COLO829 (cell line): ENCODE measurements at places on chromosomes 12 and 14.

DNA sequence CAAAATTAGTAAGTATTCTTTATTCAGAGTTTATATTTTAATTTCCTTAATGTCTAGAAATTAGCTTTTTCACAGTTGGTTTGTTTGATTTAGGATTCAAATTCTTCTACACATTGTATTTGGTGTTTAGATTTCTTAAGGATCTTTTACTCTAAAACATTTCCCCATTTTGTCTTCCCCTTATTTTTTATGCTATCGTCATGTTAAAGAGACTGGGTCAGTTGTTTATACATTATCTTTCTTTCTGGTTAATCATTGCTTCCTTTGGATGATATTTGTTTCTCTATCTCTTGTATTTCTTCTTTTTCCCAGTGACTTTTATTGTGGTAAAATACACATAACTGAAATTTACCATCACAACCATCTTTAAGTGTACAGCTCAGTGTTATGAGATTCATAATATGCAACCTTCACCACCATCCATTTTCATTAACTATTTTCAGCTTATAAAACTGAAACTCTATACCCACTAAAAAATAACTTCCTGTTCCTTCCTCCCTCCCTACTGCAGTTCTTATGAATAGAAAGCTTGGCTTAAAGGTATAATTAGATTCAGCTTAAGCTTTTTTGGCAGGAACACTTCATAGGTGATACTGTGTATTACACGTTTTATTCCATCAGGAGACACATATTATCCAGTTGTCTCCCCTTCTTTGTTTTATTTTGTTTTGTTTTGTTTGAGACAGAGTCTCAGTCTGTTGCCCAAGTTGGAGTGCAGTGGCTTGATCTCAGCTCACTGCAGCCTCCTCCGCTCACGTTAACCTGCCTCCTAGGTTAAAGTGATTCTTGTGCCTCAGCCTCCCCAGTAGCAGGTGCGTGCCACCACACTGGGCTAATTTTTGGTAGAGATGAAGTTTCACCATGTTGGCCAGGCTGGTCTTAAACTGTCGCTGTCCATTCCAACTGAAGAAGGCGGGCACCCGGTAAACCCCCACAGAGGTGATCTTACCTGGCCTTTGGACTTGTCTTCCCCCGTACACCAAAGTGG lies 45.0 kb downstream of the NOPCHAP1 start:
- DNase-seq, result no peak

DNA sequence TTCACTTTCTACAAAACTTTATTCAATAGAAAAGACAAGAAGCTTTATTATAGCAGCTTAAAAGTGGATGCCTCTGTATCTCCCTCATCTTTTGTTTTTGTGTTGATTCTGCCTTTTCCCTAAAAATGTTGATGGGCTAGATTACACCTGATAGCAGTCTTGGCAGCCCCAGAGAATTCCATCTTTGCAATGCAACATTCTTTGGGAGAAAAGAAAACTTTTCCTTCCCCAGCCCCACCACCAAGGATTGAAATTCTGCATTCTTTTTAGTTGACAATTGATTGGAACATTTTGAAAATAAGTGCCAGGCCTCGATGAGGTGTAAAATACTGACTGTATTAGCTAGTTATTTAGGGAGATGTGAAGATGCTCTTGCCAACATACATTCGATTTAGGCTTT lies 306.8 kb upstream of the G2E3 start:
- DNase-seq, result no peak

DNA sequence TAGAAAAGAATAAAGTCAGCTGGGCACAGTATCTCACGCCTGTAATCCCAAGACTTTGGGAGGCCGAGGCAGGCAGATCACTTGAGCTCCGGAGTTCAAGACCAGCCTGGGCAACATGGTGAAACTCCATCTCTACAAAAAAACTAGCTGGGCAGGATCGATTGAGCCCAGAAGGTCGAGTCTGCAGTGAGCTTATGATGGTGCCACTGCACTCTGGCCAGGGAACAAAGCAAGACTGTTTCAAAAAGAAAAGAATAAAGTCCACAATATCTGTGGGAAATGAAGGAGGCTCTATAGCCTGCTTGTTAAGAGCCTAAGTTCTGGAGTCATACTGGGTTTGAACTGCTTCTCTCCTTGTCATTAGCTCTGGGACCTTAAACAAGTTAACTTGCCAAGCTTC lies 7.9 kb downstream of the MAPK1IP1L start:
- DNase-seq, result no peak

GRCh38 chr14:43706900-43707299 lies 800.2 kb downstream of the FSCB start:
- DNase-seq, result no peak

DNA sequence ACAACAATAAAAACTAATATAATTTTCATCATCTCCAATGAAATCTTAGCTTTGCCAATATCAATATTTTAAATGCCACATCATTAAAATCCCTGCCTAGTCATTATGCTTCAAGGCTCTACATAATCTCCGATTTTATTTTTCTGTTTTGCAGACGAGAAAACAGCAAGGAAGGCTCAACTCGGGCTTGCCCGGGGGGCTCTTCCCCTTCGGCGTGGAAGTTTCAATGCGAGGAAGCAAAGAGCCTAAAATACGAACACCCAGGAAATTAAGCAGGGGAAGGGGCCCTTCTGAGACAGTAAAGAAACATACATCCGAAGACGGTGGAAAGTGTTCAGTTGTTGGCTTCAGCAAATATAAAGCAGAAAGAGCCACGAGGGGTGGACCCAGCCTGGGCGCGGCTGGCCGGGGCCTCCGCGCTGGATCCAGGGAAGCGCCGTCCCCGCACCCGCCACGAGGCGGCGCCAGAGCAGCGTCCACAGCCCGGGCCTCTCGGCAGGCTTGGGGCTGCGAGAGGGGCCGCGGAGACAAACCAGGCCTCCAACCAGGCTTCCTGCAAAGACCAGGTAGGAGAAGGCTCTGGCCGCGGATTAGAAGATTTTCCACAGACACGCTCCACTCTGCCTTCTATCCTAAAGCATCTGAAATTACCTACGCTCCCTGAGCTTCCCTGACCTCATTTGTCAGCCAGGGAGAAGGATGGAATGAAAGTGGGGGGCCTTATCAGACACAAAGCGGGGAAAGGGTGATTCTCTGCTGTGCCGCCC lies 77.2 kb downstream of the SERPINA3 start:
- peak; percentile 45 for DNase-seq

DNA sequence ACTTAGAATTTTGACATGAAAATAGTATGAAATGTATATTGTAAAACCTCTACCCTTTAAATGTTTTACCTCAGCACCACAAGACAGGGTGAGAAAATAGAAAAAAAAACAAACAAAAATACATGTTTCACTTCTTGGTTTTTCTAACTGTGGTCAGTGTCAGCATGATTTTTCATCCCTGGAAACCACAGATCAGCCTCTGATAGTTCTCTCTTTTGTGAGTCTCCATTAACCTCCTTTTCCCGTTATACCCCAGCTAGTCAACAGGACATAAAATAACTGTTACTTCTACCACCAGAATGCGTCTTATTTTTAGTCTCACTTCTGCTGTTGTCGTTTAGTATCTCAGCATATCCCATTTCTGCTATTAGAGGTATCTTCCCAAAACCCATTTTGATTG lies 48.3 kb upstream of the KCNMB4 start:
- DNase-seq, result no peak

DNA sequence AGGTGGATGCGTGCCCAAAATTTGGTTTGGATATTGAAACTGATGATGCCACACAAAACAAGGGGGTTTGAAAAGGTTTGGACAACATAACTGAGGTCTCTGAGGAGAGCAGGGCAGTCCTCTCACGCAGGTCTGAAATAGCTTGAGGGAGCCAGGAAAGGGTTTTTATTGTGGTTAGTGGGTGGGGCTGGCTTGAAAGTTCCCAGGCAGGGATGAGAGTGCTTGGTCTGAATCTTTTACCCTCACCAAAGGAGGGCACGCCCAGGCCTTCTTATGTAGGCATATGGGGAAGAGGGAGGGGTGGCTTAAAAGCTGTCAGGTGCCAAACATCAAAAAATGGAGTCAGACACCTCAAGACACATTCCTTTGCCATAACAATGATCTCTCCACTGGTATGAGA lies 493.1 kb upstream of the CCDC196 start:
- DNase-seq, result no peak

GRCh38 chr12:49871263-49871561 lies 28.3 kb upstream of the BCDIN3D start:
- no peak for DNase-seq

GRCh38 chr14:102738373-102739189 lies 38.7 kb upstream of the TRAF3 start:
- no peak for DNase-seq

GRCh38 chr14:54713379-54713778 lies 146.5 kb downstream of the SAMD4A start:
- DNase-seq, result no peak

GRCh38 chr12:54197431-54197909 lies 8.7 kb upstream of the SMUG1 start:
- DNase-seq, result peak; percentile 37

- DNase-seq, result no peak
These were observed 3.0 kb downstream of the GALNT8 start for GRCh38 chr12:4723226-4723625.
